Left ventricle myocardium inferior (tissue), 1 donor: ENCODE measurements at places on chromosomes 13 and 19. TPM values are rescaled to one million over a fixed set of nuclear protein-coding genes. Genes with fewer than 3 reads are reported as not detected.

MCF2L gene
- total RNA-seq, result 41.2 TPM

ERICH4 gene
- total RNA-seq, result not detected

CYTH2 gene
- 32.1 TPM for total RNA-seq

HRC gene
- 1,040 TPM for total RNA-seq

CYP4F2 gene
- total RNA-seq, result not detected

ZNF506 gene
- 10.0 TPM for total RNA-seq

ZNF442 gene
- 3.4 TPM for total RNA-seq

KIR3DL1 gene
- not detected for total RNA-seq

DPF1 gene
- total RNA-seq, result 0.49 TPM

IRGC gene
- not detected for total RNA-seq

- no peak for DNase-seq
Measured at GRCh38 chr19:2221250-2221831, 14.8 kb downstream of the PLEKHJ1 start.

DNA sequence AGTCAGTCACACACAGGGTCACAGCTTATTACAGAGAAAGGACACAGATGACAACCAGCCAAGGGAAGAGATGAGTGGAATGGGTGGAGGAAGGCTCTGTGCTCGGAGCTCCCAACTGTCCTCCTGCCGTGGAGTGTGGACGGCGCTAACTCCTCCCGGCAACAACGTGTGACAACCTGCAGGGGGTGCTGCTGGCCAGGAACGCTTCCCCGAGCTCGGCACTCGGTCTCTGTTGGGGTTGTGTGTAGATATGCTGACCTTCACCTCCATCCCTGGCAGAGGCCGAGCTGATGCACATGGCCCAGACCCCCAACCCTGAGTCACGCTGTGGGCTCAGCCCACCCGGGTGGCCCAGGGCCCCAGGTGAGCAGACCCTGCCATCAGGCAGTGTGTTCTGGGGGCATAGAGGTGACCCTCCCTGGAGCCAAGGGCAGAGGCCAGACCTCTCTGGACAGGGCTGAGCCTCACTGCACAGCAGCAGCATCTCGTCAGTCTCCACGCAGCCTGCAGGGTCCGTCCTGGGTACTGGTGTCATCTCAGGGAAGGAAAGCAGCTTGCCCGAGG, 14.1 kb downstream of the ZNF444 start:
- DNase-seq, result no peak

DNA sequence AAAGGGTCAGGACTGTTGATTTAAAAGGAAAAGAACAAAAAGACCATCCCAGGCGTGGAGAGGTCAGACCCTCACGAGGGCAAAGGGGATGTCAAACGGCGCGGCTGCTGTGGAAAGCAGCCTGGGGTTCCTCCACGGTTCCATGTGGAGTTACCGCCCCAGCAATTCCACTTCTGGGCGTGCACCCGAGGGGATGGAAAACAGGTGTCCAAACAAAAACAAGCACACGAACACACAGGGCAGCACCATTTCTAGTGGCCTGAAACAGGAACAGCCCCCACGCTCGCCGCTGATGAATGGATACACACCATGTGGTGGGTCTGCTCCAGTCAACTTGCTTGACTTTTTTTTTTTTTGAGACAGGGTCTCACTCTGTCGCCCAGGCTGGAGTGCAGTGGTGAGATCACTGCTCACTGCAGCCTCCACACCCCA, 11.2 kb downstream of the AP3D1 start:
- DNase-seq, result no peak

DNA sequence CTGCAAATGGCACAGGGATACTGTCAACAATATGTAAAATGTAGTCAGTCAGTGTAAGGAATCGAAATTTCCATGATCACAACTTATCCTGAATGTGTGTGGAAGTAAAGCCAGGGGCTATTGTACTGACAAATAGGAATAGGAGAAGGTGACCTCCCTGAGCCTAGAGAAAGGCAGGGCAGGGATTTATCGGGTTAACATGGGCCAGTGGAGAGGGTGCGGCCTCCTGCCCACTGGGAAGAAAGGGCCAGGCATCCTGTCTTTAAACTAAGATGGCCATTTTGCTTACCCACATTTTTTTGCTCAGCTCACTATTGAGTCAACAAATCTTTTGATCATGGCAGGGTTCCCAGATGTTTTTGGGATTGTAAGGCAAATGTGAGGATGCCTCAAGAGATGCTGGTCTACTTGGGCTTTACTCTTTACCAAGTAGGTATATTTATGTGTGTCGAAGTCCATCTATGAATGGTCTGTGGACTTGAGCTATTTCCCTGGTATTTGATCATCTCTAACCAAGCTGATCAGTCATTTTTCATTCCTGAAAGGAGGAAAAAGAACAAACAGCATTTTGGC, 116.6 kb upstream of the RNF113B start:
- no peak for DNase-seq

DNA sequence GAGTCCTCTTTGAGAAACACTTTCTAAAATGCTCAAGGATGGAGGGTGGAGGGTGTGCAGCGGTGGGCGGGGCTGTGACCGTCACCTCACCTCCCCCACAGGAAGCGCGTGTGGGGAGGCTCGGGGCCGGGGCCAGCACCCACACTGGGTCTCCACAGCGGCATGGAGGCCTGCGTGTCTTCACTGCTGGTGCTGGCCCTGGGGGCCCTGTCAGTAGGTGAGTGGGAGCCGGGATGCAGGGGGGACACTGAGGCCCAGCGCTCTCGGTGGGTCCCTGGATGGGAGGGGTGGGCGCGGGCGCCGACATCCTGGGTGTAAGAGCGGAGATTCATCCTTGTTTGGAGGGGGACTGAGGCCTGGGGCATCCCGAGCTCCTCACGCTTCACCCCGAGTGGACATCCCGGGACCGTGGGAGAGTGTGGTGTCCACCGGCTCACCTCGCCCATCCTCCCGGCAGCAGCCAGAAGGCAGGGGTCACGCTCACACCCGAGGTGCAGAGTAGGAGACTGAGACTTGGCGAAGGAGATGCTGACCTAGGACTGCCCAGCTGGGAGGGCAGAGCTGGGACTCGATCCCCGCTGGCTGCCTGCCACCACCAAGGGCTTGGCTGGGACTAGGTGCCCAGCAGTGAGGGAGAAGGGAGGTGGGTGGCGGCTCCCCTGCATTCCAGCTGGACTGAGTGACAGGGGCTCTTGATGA, at the start of gene GZMM:
TSS of gene GZMM (plus strand) at position 144 of the 699 bp plus-strand sequence. CDS start at position 163, 19 bp downstream.
- no peak for DNase-seq

GRCh38 chr19:305240-306150, 14.3 kb upstream of the PLPP2 start:
- no peak for DNase-seq

DNA sequence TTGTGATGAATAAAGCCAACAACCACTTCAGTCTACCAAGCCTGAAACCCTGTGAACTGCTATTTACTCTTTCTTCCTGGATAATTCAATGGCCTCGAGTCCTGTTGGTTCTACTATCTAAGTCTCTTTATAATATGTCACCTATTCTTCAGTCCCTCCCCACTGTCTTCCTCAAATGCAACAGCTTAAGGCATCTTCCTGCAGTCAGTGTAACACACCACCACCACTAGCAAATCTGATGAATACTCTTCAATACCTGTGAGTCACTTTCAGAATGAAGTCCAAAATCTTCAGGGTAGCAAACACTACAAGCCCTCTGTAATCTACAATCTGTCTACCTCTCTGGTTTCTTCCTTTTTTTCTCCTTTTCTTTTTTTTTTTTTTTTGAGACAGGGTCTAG, 32.9 kb downstream of the ZDHHC20 start:
- DNase-seq, result no peak

- DNase-seq, result no peak
Measured at GRCh38 chr13:86591862-86592261, 792.6 kb upstream of the SLITRK6 start.

DNA sequence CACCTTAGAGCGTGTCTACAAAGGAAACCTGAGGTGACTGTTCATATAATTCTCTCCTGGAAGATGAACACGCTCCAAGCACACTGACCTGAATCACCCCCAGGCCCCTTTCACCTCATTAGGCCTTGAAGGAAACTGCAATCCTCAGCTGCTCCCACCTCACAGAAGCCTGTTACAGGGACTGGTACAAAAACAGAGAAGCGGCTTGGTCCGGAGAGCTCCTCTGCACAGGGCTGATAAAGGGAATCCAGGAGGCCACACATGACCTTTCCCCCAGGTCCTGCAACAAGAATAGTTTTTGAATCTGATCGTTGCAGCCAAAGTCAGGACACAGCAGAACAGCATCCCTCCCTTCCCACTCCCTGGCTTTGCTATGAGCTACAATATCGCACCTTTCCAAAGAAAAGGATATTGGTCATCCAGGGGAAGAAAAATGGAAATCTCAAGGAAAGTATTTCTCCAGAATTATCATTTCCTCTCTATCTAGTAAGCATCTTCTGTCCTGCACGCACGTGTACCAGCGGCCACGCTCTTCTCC, 666.7 kb downstream of the UQCRFS1 start:
- no peak for DNase-seq

GRCh38 chr13:79909644-79910043, 428.7 kb downstream of the NDFIP2 start:
- no peak for DNase-seq

GRCh38 chr19:15575406-15575805, 39.6 kb upstream of the CYP4F8 start:
- no peak for DNase-seq

- no peak for DNase-seq
Measured at GRCh38 chr13:36857253-36857652, 38.2 kb downstream of the RFXAP start.

- DNase-seq, result no peak
Measured at GRCh38 chr13:40444241-40444640, 222.2 kb downstream of the FOXO1 start.

DNA sequence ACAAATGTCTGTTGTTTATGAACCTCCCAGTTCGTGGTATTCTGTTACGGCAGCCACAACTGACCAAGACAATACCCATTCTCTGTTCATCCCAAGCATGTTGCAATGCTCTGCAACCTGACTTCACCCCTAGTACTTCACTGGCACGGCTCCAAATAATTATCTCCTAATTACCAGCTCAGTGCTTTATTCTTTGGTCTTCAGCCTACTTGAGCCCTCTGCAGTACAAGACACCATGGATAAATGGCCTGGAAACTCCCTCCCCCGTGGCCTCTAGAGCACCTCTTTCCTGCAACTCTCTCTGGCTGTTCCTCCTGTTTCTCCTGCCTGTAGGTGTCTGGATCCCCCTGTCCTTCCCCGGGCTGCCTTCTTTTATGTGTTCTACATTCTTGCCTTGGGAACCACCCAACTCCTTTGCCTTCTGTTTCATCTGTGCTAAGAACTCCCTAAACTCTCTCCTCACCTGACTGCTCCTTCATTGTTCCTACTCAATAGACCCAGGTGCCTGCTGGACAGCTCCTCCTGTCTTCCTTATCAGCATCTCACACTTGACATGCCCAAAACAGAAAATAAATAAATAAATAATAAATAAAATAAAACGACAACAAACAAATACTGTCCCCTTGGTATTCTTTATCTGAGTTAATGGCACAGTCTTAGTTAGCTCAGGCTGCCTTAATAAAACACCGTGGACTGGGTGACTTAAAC, 200.4 kb upstream of the IPO5 start:
- no peak for DNase-seq

GRCh38 chr19:19490214-19490968, 25.0 kb downstream of the TSSK6 start:
- DNase-seq, result peak; percentile 69

GRCh38 chr13:69856331-69856730, 251.3 kb upstream of the ATXN8OS start:
- DNase-seq, result no peak

GRCh38 chr13:88395804-88396203, 724.6 kb downstream of the SLITRK5 start:
- no peak for DNase-seq

DNA sequence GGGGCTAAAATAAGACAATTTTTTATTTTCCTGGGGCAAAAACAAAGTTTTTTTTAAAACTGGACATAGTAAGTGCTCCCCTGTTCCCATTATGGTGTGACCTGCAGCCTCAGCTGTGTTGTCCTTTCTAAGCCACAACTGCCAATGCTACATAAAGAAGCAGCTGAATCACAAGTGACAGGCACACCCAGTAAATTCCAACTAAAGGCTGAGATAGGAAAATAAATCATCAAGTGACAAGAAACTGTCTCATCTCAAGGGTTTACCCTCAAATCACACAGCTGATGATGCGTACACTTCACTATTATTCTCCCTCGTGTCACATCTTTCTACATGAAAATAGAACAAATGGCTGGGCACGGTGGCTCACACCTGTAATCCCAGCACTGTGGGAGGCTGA, 28.7 kb downstream of the STK24 start:
- DNase-seq, result no peak

DNA sequence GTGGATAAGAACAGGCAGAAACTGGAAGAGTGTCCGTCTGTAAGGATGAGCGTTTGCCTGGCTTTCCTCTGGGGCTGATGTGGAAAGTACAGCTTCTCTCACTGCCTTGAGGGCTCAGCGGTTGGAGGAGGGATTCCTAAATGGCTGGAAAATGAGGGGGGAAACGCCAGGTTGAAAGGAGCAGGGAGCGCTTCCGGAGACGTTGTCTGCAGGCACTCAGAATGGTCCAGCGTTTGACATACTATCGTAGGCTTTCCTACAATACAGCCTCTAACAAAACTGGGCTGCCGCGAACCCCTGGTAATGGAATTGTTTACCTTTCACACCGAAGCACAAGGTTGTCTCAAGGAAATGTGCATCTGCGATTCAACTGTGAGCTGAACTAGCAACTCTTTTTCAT, 39.9 kb downstream of the MRPL57 start:
- DNase-seq, result no peak

DNA sequence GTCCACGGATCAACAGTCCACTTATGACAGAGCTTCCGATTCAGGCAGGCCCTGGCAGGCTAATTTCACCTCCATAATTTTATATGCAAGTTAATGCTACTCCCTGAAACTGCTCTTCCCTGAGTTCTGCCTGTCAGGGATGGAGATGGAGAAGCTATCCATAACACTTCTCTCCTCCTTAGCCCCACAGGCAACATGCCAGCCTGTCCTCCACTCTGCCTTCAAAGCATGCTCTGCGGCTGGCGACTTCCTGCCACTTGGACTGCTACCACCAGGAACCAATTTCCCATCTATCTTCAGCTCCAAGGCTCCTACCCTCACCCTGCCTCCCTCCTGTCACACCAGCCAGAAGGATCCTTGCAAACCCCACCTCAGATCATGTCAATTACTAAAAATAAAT, 35.4 kb downstream of the GSX1 start:
- DNase-seq, result no peak

- no peak for DNase-seq
Measured at GRCh38 chr19:7216373-7216902, 77.8 kb downstream of the INSR start.

- no peak for DNase-seq
Measured at GRCh38 chr13:77915686-77916085, 2.9 kb downstream of the EDNRB start.
